Thymus (tissue), 14 donors: ENCODE measurements at places on chromosomes 3 and 15. TPM values are rescaled to one million over a fixed set of nuclear protein-coding genes. Genes with fewer than 3 reads are reported as not detected.

Gene CMTM7
- total RNA-seq, result 12.5 TPM

DNA sequence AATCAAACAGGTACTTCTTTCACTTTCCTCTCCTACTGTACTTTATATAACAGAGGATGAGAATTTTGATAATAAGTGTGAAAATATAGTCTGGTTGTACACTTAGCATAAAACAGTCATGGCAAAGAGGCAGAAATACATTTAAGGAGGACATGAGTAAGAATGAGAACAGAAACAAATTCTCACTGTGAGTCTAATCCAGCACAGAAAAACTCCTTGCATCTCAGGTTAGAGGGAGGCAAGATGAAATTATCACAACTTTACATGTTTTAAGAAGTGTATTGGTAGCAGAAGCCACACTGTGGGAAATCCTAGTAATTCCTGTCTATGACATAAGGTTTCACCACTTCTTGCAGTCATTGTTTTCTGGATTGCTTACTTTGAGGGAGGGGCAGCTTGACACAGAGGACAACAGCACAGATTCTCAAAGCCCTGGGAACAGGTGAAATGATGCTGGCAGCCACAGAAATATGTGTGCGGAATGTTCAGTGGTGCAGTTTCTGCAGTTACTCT lies 733.6 kb upstream of the GBE1 start:
- H3K4me1 ChIP-seq, result no peaks in the 10 kb centered on the region
- no peaks in the 10 kb centered on the region for H3K27me3 ChIP-seq
- DNase-seq, result no peak
- H3K36me3 ChIP-seq, result no peaks in the 10 kb centered on the region

- H3K27ac ChIP-seq, result no peak overlapping the region
- no peaks in the 10 kb centered on the region for H3K27me3 ChIP-seq
- DNase-seq, result no peak
Observed at GRCh38 chr15:101444015-101444414, 45.5 kb downstream of the PCSK6 start.

GRCh38 chr3:169812332-169813235 lies at the start of the genes LRRC34 and LRRIQ4:
LRRC34 (minus strand) TSS chr3:169812904; CDS start chr3:169812548, 356 bp downstream.
LRRIQ4 (plus strand) TSS chr3:169812870; CDS start chr3:169821922, 9,052 bp downstream.
- peaks cover 12% of the 10 kb centered on the region for H3K27me3 ChIP-seq
- H3K4me3 ChIP-seq, result peak within 1 kb of the TSS; percentile 84
- no peaks in the 10 kb centered on the region for H3K36me3 ChIP-seq
- H3K27ac ChIP-seq, result peak within 1 kb of the TSS; percentile 85
- H3K4me1 ChIP-seq, result peaks cover 10% of the 10 kb centered on the region
- peak; percentile 73 for DNase-seq

GRCh38 chr15:71332431-71333004 lies 217.2 kb downstream of the THSD4 start:
- no peak overlapping the region for H3K27ac ChIP-seq
- no peak overlapping the region for H3K4me3 ChIP-seq
- DNase-seq, result no peak
- no peaks in the 10 kb centered on the region for H3K36me3 ChIP-seq

GRCh38 chr15:42156243-42156922 lies at the start of gene PLA2G4F:
PLA2G4F (minus strand) TSS chr15:42156636; CDS start chr15:42156549, 87 bp downstream.
- no peak within 1 kb of the TSS for H3K4me3 ChIP-seq
- peaks cover 30% of the 10 kb centered on the region for H3K4me1 ChIP-seq
- H3K36me3 ChIP-seq, result peaks cover 25% of the 10 kb centered on the region
- no peak for DNase-seq

Gene BCHE
- 12.4 TPM for total RNA-seq
